ENCODE measurements at places on chromosomes 4 and X.
A peak's percentile ranks its signal among the peaks of the same experiment; 100 is the strongest.

DNA sequence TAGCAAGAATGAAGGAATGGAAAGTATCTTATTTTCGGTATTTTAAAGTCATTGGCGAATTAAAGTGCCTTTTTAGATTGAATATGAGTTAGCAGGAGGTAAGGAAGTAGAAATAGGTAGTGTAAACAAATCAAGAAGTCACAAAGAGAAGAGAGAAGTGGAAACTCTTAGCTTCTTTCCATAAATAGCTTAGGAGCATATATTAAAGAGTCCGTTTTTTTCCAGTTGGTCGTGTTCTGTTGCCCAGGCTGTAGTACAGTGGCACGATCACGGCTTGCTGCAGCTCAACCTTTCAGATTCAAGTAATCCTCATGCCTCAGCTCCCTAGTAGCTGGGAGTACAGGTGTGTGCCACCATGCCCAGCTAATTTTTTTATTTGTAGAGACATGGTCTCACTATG, 56.4 kb downstream of the UBE2K start:
- no peak for DNase-seq

- no peak for DNase-seq
Measured at GRCh38 chrX:77493677-77494553, 46.7 kb downstream of the FGF16 start.

DNA sequence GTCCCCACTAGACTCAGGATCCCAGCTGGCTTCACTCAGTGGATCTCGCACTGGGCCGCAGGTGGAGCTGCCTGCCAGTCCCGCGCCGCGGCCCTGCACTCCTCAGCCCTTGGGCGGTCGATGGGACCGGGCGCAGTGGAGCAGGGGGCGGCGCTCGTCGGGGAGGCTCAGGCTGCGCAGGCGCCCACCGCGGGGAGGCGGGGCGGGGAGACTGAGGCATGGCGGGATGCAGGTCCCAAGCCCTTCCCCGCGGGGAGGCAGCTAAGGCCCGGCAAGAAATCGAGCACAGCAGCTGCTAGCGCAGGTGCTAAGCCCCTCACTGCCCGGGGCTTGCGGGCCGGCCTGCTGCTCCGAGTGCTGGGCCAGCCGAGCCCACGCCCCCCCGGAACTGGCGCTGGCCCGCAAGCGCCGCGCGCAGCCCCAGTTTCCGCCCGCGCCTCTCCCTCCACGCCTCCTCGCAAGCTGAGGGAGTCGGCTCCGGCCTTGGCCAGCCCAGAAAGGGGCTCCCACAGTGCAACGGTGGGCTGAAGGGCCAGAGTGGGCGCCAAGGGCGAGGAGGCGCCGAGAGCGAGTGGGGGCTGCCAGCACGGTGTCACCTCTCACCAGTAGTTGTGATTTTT, 1038.0 kb downstream of the PCDH19 start:
- no peak for DNase-seq

- no peak for DNase-seq
Measured at GRCh38 chrX:56219700-56220099, 12.5 kb upstream of the KLF8 start.

- no peak for DNase-seq
Measured at GRCh38 chrX:109826954-109827708, 94.1 kb upstream of the ACSL4 start.

DNA sequence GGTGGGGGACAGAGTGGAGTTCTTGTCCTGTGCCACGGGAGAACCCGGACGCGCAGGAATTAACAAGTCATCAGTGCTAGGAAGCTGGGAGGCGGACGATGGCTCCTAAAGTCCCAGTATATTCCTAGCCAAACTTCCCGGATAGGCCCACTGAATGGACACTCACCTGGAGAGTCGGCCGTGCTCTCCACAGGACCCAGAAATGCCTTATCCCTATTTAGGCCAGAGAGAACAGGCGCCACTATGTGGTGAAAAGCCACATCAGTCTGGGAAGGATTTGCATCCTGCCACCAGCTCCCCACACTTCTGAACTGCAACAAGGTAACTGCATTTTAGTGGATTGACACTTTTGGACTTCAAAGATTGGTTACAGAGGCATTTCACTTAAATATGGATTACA, 1.1 kb downstream of the CFAP299 start:
- DNase-seq = no peak

DNA sequence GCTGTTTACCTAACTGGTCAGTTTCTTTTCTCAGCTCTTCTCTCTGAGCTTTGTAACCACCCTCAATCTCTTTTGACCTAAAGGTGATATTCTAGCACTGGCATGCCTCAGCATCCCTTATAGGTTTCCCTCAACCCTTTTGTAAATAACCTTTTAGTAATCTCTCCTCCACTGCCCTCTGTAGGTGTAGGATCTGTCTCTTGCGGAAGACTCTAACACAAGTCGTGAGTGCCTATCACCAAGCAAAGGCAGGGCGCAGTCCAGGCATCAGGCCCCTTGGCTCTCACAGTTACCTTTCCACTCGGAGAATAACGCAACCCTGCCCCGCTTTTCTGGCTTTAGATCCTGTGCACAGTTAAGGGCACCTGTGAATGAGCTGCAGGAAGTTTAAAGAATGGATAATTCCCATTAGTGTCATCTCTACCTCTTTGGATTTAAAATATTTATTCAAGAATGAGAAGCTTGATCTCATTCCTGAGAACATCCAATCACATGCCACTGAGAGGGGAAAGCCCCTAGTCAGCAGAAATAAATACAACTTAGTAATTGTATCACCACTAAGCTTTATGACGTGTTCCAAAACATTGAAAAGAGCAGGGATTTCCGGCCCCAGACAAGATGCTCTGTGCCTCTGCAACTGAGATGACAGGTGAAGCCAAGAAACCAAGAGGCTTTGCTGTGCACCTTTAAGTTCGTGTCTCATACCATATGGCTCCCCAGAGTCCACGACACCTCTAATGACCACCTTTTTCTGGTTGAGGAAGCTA, 58.8 kb downstream of the SPINK2 start:
- DNase-seq = no peak

DNA sequence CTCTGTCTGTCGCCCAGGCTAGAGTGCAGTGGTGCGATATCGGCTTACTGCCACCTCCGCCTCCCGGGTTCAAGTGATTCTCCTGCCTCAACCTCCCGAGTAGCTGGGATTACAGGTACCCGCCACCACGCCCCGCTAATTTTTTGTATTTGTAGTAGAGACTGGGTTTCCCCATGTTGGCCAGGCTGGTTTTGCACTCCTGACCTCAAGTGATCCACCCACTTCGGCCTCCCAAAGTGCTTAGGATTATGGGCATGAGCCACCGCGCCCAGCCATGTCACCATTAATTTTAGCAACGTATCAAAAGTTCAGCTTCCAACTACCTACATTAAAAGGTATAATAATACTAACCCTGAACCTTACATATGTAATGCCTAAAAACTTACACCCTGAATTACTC, 940 bp upstream of the UTP3 start:
- no peak for DNase-seq

GRCh38 chr4:73066445-73066844, 3.1 kb downstream of the COX18 start:
- DNase-seq = no peak

GRCh38 chr4:25347971-25348370, 29.1 kb upstream of the ANAPC4 start:
- no peak for DNase-seq

GRCh38 chrX:153966841-153967535, 4.6 kb downstream of the HCFC1 start:
- DNase-seq = no peak

GRCh38 chr4:23602720-23603119, 287.1 kb downstream of the PPARGC1A start:
- DNase-seq = no peak

- no peak for DNase-seq
Measured at GRCh38 chr4:39053983-39054382, 8.0 kb upstream of the KLHL5 start.

GRCh38 chr4:15470128-15470475, 420 bp downstream of the CC2D2A start:
- no peak for DNase-seq

- DNase-seq = no peak
Measured at GRCh38 chr4:89283226-89284009, 24.2 kb downstream of the GPRIN3 start.

DNA sequence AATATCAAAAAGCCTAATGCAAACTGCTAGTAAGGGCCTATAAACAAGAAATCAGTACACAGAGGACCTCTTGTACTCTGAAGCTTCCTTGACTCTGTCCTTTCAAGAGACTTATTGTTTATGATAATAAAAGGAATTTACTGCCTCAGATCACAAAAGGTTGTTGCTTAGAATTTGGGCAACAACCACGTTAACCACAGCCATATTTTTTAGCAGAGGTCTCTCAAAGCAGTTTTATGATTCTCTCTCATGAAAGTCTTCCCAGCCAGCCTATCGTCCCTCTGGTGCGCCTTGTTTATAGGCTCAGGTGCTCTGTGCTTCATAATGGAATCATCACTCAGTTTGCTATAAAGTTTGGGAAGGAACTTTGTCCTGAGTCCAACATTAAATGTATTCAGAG, 270.6 kb downstream of the RCHY1 start:
- DNase-seq = no peak

DNA sequence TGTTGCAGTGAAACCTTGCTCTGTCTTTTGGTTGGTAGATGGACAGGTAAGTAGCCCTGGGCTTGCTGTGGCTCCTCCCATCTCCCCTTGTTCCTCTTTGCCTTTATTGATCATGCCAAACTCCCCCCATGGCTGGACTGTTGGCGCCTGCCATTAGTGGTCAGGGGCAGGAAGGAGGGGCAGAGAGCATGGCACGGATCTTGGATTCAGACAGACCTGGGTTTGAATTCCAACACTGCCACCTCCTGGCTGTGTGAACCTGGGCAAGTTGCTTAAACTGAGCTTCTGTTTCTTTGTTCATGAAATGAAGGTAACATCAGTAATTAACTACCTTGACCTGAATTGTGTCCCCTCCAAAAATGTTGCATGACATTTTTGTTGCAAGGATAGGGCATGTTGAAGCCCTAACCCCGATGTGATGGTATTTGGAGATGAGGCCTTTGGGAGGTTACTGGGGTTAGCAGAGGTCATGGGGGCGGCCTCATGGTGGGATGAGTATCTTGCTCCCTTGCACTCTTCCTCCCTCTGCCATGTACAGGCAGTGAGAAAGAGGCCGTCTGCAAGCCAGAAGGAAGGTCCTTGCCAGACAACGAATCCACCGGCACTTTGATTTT, 6.0 kb downstream of the SLC2A9 start:
- no peak for DNase-seq

GRCh38 chr4:48262926-48263325, 6.7 kb downstream of the TEC start:
- no peak for DNase-seq

DNA sequence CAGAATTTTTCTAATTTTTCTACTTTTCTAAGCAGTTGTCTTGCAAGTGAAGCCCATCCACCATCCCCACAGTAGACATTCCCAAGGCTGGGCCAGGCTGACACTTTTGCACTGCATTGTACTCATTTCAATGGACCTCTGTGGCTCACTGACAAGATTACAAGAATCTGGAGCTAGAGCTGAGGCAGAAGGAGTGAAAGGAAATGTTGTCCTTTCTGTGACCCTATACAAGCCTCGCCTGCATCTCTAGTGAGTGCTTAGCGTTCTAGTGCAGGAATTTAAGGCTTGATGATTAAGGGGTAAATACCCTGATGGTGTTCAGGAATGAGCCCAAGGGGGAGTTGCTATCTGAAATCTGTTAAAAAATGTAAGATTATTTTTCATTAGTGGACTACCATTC, 6.3 kb downstream of the MAGED1 start:
- DNase-seq = no peak

GRCh38 chrX:53622431-53622830, 64.1 kb downstream of the HUWE1 start:
- DNase-seq = no peak

DNA sequence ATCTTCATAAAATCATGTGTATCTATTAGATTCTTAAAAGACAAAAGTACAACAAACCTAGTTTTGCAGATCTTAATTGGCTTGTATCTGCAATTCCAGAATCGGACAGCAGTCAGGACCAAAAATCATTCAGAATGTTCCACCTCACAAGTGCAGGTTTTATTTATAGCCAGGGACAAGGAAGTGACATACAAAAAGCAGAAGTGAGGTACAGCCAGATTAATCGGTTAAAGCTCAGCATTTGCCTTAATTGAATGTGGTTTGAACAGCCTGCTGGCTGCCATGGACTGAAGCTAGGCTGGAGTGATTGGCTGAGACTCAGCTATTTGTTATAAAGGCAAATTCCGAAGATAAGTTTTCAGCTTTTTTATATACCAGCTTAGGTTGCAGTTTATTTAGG, 932.6 kb downstream of the C4orf33 start:
- DNase-seq = no peak

- peak; percentile 8 for DNase-seq
Measured at GRCh38 chr4:164977243-164978164, at the start of gene TRIM61. Gene TRIM61, minus strand, starts transcription at chr4:164977657. Its CDS starts 7,655 bp downstream, at chr4:164970002.

DNA sequence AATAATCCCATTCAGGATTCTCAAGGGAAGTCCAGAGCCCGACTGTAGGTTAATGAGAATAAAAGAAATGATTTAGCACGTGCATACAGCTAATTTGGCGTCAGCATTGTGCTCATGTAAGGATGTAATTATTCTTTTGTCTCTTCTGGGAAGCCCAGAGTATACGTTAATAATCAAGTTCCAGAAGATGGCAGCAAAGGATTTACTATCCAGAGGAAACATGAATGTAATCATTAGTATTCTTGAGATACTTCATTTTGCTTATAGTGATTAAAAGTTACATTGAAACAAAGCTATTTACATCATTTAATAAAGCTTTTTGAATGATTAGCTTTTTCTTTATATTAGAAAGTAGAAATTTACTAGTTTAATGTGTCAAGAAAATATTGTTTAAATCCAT, 27.1 kb upstream of the MAP9 start:
- DNase-seq = no peak

DNA sequence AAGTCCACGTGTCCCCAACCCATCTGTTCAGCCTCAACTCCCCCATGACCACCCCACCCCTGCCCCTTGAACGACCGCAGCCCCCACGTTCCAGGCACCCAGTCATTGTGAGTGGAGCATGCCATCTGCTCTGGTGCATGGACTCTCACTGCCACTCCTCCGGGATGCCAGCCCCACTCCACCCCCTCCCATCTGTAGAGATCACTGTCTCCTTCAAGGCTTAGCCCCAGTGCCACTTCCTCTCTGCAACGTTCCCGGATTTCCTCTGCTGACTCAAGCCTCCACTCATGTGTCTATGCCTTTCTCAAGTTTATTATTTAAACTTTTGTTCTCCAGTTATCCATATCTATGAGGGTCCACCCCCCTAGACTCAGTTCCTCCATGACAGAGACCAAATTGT, 54.0 kb downstream of the MAML3 start:
- DNase-seq = no peak

GRCh38 chr4:36280555-36280954, 861 bp upstream of the DTHD1 start:
- no peak for DNase-seq

GRCh38 chrX:105725228-105725627, 97.1 kb upstream of the NRK start:
- DNase-seq = no peak

GRCh38 chrX:69741721-69742120, 125.8 kb downstream of the EDA start:
- DNase-seq = no peak
